ENCODE measurements at places on chromosomes 3 and 15.

DNA sequence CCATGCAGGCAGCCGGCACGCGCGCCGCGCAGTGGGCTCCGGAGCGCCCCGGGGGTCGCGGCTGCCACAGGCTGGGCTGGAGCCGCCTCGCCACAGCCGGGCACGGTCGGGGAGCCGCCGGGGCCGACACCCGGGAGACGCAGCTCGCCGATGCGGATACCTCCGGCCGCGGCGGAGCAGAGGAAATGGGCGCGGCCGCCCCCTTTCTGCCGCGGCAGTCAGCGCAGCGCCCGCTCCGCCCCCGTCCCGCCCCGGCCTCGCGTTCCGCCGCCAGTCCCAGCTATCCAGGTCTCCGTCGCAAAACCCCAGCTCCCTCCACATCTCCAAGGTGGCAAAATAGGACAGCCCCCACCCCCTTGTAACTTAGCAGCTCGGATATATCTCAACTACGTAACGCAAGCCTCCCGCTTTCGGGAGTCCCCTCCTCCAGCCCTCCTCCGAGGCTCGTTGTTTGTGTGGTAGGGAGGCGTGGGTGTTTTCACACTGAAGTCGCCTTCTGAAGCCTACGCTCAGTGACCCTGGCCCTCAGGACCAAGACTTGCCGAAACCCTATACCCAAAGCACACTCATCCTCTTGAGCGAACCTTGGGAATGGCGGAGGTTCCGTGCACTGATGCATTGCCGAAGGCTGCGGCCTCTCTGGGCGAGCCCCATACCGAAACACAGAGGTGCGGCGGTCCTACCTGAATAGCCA, at the start of gene SH3BP5:
Gene SH3BP5, minus strand, starts transcription at position 182 of the 694 bp plus-strand sequence. Its CDS starts 178 bp downstream, at position 4.
- peak; percentile 80 for DNase-seq

GRCh38 chr3:187737368-187738070, 7.7 kb downstream of the BCL6 start:
- peak; percentile 70 for DNase-seq

DNA sequence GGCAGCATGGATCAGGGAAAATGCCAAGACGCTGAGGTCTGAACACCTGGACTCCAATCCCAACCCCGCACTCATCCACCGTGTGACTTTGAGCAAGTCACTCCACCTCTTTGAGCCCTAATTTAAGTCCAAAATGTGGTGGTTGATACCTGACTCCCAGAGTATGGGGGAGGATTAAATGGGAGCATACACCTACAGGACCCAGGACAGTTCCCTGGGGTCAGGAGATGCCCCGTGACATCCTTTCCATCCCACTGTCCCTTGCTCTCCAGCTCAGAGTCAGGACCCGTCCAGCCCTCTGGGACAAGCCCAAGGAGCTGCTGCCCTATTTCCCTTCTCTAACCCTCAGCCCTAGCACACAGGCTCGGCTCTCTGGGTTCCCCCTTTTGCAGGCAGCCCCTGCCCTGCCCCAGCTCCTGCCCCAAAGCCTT, 276.4 kb downstream of the XXYLT1 start:
- DNase-seq: no peak

DNA sequence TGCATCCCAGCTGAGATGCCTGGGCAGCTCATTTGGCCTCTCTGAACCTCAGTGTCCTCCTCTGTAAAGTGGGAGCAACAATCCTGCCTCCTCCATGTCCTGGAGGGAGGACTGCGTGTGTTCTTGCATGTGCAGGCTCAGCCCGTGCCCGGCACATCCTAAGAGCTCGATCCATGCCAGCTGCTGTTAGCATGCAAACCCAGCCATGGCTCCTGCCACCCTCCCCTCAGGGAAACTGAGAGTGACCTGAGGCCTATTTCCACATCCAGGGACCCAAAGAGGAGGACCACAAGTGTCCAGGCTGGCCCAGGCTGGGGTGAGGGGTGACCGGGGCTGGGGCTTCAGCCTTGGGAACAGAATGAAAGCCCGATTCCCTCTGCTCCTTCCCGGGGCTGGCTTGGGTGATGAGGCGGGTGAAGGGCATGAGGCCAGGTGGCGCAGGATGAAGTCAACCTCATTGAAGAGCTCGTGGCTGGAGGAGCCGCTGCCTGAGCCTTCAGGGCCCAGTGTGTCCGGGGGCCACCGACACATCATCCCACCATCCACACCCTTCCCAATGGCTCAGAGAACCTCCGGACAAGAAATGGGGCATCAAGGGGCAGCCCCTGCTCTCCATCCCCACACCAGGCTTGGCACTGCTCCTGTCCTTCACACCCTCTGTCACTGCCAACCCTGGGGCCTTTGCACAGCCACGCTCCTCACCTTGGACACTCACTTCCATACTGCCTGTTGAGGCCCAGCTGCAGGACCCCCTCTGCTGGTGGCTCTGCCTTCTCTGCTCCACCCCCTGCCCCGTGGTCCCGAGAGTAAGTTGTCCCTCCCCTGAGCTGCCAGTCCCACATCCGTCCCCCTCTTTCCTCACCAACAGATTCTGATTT, 42.5 kb downstream of the ADAMTS7 start:
- DNase-seq: no peak

- DNase-seq: no peak
Observed at GRCh38 chr3:89947337-89947954, 840.0 kb downstream of the EPHA3 start.

Measured in activated CD4-positive, alpha-beta T cell treated with anti-CD3 and anti-CD28 coated beads, Interleukin-2, Interleukin-6, amounts not matched to agents 100 ng/mL and 50 ng/mL, durations not matched to agents 16 hours and 8 hours (primary cell).